Stimulated activated CD8-positive, alpha-beta memory T cell treated with anti-CD3 and anti-CD28 coated beads, Interleukin-4, amount 100 ng/mL, for 1 hour (primary cell): ENCODE measurements at places on chromosomes 5 and 9.

DNA sequence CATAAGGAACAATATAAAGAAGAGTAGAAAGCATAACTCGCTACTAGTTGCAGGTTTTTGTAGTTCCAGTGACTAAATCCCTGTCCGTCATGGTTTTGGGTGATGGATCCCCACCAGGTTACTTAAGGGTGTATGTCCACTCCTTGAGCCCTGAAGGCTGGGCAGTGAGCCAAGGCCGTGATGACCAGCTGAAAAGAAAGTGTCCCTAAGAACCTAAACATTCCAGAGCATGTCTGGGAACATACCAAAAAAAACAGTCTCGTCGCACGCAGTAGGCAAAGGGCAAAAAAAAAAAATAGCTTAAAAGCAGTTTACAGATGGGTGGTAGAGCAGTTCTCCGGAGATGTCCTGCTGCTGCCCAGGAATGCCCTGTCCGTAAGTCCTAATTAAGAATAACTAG is 21.4 kb upstream of the SNAPC3 start:
- DNase-seq, result no peak

- no peak for DNase-seq
Measured at GRCh38 chr9:123225995-123226394, 42.4 kb downstream of the STRBP start.

DNA sequence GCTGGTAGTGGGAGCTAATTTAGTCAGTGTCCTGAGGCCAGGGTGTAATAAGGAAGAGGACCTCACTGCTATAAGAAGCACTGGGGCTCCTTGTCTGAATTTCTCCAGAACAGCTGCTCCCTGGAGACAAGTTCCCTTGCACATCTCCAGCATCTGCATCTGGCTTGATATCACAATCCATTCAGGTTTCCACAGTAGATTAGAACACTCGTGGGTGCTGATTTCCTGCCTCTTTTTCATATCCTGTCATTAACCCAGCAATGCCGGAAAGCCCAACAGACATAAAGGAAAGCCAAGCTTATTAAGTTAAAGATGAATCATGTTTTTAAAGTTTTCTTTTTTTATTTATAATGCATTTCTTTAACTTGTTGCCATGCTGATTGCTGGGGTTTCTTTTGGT is 232.3 kb upstream of the WWC1 start:
- DNase-seq, result no peak

DNA sequence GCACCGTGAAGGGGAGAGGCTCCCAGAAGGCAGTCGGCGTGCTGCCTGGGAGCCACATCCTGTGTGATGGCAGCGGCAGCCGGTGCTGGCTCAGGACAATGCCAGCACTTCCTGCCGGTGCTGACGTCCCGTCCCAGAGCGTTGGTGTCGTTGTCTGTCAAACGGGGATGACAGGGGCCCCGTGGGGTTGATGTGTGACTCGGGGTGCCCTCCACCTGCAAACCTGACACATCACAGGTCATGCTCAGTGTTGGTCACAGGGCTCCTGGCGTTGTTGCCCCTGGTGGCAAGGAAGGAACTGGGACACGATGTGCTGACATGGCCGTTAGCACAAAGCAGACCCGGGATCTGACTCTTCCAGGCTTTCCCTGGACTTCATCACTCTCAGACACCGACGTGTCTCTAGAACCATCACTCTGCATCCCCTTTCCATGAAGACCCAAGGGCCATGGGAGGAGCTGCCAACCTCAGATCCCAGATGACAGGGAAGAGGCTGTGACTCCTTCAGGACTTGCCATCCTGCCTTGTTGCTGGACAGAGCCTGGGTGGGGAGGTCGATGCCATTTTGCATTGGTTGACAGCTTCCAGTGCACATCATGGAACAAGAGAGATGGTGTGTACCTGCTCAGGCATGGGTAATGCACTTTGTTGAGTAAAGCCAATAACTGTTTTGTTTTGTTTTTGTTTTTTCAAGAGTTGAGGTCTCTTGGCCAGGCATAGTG is 21.5 kb downstream of the PLPP7 start:
- DNase-seq, result peak; percentile 21

GRCh38 chr5:1515921-1516571 is 7.7 kb downstream of the LPCAT1 start:
- DNase-seq, result no peak
